ENCODE measurements at places on chromosomes 7 and 10.

- DNase-seq = no peak
Measured at GRCh38 chr10:69866246-69866687, 64.6 kb downstream of the COL13A1 start.

GRCh38 chr7:30246392-30246791 lies 38.0 kb upstream of the ZNRF2 start:
- DNase-seq = no peak

DNA sequence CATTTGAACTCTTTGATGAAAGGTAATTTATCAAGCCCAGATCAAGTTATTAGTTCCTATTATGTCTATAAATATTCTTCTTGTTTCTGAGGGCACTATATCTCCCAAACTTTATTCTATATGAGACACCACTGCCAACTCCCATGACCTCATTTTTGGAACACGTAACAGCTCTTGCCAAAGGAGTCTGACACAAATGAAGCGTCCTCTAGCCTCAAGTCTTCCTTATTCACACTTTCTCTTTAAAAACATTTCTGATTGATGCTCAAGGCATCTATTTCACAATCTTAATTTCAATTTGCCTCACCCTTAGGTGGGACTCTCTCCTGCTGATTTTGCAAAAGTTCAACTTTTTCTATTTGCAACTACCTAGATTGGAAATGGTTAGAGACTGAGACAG lies 848.4 kb downstream of the GATA3 start:
- no peak for DNase-seq

GRCh38 chr10:91953600-91954160 lies 30.1 kb downstream of the BTAF1 start:
- no peak for DNase-seq

- DNase-seq = no peak
Measured at GRCh38 chr10:113991091-113991860, 52.4 kb upstream of the ADRB1 start.

DNA sequence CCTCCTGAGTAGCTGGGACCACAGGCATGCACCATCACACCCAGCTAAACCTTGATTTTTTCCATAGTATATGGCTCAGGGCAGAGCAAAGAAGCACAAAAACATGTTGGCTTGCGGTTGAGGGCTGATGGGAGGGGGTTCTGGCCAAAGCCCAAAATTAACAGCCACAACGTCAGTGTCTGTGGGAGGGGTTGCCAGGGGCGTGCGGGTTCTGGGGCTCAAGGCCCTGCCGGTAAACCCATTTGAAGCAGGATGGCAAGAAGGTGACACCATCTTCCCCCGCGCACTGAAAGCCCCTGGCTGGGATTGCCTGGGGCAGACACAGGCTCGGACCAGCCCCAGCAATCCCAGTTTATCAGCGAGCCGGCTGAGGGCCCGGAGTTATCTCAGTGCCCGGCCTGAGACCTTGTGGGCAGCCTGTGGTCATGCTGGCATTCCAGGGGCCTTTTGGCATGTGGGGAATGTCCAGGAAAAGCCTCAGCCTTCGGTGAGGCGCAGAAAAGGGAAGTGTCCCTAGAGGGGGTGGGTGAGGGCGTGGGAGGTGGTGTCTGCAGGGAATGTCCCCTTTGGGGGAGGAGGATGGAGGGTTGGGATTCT lies 167.7 kb upstream of the TNRC18 start:
- DNase-seq = no peak

- DNase-seq = no peak
Measured at GRCh38 chr10:18377898-18378297, 237.7 kb downstream of the CACNB2 start.

DNA sequence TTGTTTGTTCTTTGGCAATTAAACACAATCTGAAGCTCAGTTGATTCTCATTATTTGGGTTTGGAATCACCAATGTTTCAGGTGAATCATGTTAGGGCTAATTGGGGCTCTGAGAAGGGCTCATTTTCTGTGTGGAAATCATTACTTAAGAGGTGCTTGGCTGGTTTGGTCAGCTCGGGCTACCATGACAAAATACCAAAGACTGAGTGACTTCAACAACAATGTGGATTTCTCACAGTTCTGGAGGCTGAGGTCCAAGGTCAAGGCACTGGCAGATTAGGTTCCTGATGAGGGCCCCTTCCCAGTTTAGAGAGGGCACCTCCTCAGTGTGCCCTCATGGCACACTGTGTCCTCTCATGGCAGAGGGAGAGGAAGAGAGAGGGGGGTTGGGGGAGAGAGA lies 121.3 kb downstream of the ZNF248 start:
- no peak for DNase-seq

- DNase-seq = no peak
Measured at GRCh38 chr10:74637685-74638084, 188.7 kb upstream of the KAT6B start.

DNA sequence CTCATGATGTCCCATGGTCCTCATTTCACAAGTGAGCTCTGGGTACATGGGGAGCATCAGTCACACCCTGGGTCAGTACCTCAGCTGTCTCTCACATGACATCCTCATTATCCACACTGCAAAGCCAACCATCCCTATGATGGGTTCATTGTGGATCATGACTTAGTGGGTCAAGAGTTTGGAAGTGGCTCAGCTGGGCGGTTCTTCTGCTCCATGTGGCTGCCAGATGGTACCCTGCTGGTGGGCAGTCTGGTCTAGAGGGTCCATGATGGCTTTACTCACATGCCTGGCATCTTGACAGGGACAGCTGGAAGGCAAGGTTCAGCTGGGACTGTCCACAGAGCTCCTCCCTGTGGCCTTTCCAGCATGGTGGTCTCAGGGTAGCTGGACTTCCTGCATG lies 19.1 kb upstream of the PSMG3 start:
- DNase-seq = no peak

DNA sequence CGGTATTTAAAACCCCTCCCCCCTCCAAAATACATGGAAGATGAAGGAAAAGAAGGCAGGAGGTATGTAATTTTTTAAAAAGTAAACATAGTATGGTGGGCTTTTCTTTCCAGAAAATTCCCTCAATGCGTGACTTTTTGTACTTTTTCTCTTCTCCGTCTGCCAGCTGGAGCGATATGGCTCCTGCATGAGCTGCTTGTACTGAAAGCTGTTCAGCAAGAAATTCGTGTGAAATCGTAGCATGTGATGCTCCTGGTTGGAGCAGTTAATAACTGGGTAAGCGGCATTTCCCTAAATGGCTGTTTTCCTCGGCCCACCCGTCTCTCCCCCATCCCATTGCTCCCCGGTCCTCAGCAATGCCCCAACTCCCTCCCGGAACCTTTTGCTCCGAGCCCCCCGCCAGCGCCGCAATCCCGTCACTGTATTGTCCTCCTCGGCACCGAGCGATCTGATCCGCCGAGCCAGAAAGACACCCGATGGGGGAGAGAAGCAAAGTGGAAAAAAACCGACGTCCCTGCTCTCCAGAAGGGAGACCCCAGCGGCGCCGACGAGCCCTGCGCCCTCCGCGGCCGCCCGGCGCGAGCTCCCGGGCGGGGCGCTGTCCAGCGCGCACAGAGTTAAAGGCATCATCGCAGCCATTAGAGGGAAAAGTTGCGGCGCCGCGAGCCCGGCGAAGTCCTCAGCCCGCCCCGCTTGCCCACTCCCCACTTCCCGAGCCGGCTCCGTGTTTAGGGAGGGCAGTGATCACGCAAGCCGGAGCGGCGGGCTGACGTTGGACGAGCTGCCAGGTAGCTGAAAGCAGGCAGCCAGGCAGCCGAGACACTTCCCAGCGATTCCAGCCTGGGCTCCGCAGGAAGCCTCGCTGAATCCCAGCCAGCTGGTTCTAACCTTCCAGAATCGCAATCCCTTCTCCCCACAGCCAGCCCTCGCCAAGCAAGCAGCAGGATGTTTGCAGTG lies at the start of gene VSTM2A:
TSS of gene VSTM2A (plus strand) at position 707 of the 957 bp plus-strand sequence. CDS start 356 bp downstream, outside the sequence.
- DNase-seq = no peak

DNA sequence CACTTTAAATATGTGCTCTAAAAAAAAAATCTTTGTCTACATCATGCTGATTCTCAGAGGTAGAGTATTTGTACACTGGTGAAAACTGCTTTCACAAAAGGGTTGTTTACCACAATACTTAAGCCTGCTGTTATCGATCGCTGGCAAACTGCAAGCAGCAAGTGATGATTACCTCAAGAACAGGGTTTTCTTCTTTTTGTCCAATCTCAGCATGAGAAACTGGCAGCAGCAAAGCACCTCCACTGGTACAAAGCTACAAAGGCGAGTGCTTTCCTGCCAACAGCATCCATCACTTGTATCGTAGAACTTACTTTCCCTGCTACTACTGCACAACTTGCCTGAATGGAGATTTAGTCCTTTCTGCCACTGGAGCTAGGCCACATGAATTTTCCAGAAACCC lies 276.5 kb downstream of the DGKB start:
- no peak for DNase-seq

GRCh38 chr10:98481404-98481945 lies 34.7 kb upstream of the HPS1 start:
- DNase-seq = no peak

- DNase-seq = no peak
Measured at GRCh38 chr10:43265799-43266721, 805 bp downstream of the RASGEF1A start.

DNA sequence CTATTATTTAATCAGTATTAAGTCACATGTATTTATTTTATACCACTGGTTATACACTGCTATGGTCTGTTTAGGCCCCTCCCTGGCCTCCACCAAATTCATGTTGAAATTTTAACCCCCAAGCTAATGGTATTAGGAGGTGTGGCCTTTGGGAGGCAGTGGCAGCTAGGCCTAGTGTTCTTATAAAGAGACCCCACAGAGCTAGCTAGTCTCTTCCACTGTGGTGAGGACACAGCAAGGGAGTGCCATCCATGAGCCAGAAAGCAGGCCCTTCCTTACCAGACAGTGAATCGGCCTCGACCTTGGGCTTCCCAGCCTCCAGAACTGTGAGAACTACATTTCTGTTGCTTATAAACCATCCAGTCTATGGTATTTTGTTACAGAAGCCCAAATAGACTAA lies 28.7 kb downstream of the RBM48 start:
- DNase-seq = no peak

GRCh38 chr7:43590862-43591557 lies 8.1 kb downstream of the STK17A start:
- DNase-seq = no peak

- no peak for DNase-seq
Measured at GRCh38 chr10:54742416-54742815, 58.6 kb downstream of the PCDH15 start.

DNA sequence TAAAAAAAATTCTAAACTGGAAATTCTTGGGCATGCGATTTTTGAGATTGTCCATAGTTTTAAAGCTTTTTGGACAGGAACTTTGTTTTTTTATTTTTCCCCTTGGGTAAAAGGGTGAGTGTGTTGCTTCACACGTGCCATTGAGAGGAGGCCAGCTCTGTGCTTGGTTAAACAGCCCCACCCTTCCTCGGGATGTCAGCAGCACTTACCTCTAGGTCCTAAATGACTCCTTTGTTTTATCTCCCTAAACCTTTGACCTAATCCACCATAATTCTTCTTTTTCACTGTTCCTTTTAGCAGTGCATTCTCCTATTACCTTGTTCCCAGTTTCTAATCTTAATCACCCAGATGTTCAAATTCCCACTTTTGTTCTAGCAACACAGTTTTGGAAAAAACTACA lies 83.5 kb downstream of the SEMA3D start:
- DNase-seq = no peak

DNA sequence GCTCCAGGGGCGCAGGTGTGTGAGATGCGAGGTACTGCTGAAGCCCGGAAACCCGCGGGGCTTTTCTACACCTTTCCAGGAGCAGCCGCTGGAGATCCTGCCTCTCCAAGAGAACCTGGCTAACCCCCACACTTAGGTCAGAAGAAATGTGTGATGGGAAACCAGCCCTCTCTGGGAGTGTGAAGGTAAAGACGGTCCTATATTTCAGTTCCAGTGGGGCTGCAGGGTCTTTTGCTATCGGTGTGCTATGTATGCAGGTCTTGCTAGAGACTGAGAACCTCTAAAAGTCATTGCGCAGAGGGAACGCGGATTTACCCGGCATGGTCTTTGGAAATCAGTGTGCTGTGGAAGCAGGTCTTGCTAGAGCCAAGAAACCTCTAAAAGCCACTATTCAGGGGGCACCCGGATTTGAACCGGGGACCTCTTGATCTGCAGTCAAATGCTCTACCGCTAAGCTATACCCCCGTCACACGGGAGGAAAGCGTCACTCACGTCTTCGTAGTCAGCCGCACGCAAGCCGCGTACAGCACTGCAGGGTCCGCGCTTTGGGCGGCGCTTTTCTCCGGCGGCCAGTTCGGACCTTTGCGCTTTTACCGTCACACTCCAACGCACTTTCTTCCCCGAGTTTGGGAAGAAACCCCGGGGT lies 46.0 kb downstream of the ZNF777 start:
- DNase-seq = no peak

DNA sequence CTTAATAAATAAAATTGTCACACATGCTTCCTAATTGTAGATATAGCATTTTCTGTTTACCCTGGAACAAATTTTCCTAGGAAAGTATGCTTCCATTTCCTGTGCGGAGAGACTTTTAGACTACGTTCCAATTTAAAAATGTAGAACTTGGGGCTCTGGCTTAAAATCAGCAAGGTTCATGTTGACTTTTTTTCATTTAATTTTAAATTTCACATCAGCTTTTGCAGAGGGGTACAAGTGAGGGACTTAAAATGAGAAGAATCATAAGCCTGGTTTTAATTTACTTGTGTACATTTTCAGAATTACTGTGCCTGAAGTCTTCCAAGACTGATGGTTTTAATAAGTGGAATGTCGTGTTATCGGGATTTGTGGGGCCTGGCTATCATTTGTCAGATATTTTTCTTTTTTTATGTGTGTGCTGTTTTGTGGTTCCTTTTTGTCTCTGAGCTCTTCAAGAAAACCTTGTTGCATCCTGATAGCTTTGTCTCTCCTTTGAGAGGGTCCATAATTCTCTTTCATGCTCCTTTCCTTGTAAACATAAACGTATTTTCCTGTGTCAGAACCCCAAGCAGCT lies 8.8 kb upstream of the ATRNL1 start:
- no peak for DNase-seq

DNA sequence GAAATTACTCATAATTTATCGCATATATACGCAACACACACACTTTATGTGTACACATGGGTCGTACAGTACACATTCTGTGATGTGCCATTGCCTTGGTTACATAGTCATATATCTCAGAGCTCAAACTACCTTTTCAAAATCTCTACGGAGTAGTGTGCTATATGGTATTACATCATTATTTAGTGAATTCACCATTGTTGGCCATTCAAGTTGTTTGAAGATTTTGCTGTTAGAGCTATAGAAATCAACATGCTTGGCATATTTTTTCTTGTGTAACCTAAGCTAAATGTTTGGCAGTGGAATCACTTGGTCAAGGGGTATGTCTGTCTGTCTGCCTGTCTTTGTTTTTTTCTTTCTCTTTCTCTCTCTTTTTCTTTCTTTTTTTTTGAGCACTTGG lies 42.0 kb upstream of the MMD2 start:
- DNase-seq = no peak

GRCh38 chr10:75297021-75297599 lies 61.4 kb upstream of the COMTD1 start:
- no peak for DNase-seq

- no peak for DNase-seq
Measured at GRCh38 chr10:130072247-130072646, 38.4 kb downstream of the C10orf143 start.

DNA sequence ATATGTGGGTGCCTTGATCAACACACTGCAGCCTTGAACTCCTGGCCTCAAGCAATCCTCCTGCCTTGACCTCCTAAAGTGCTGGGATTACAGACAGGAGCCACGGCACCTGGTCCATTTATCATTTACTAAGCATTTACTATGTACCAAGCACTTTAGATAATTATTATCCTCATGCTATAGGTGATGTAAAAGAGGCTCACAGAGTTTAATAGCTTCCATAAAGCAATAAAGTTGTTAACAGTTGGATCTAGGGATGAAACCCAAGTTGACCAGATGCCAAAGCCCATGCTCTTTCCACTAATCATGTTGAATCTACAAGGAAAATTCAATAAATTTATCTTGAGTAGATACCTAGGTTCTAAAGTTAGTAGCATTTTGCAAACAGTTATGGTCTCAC lies 5.0 kb downstream of the NAPEPLD start:
- no peak for DNase-seq
